Motor neuron (in vitro differentiated cells): ENCODE measurements at places on chromosomes 7 and 10.

GRCh38 chr10:78053211-78053868 is 19.7 kb downstream of the RPS24 start:
- no peak for ATAC-seq

- no peak for ATAC-seq
Measured at GRCh38 chr7:108418946-108419345, 37.3 kb downstream of the NRCAM start.

- no peak for ATAC-seq
Measured at GRCh38 chr10:65816536-65816935, 1109.3 kb upstream of the LRRTM3 start.

- no peak for ATAC-seq
Measured at GRCh38 chr7:55178863-55179773, 160.3 kb downstream of the EGFR start.

DNA sequence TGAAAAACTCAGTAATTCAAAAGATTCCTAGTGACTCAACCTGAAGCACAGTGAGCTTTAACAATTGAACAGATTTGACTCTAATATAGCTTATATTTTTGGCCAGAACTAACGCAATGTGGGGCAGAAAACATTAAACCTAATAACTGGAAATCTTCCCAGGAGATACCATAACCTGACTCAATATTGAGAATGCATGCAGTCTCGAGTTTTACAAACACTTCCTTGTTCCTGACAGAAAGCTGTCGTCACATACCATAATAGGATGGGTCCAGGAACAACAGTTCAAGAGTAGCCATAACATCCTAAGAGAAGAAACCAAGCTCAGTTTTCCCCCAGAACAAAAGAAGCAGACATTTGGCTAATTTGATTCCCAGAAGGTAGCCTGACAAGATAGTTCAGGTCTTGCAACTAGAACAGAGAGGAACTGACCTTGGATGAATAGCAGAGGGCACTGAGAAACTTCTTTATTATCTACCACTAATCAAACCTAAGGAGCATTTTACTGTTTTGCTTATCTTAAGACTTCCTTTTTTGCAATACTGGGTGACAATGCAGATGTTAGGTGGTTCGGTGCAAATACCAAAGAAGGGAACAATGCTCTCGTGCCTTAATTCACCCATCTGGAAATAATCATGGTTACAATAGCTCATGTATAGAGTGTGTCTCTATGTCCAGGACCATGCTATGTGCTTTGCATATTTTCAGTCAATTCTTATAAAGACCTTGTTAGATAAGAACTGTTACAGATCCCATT is 38.6 kb upstream of the ACSL5 start:
- no peak for ATAC-seq

DNA sequence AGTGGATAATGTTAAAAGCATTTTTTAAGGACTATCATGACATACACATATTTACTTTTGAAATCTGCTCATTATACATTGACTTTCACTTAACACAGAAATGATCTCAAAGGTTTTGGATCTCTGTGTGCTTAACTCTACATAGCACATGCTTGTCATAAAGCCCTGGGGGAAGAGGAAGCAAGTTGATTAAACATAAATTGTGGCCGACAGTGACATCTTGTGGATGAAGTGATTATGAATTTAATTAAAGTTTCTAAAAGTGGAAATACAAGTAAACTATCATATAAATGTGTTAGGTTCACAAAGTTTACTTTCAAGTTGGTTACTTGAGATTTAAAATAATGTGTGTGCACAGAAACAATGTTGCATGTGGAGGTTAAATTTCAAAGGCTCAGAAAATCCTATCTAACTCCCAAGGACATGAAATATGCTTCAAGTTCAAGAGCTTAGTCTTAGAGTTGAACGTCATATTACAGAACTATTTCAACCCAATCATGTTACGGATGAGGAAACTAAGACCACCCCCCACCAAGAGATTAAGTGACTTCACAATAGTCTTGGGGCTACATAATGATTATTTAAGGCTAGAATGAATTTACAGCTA is 1247.8 kb downstream of the GATA3 start:
- no peak for ATAC-seq

DNA sequence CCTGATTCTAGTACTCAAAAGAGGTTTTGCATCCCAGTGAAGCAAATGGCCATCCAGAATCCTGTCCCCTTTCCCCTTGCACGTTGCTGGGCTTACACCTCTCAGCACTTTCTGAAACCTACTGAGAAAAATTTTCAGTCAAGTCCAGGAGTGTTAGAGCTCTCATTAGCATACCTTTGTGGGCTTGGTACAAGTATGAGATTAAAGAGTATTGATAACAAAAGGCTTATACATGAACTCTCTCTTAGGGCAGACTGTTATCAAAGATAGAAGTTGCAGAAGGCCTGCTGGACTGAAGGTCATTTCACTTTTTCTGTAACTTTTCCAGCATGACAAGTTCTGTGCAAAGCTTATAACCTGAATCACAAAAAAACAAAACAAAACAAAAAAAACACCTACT is at the start of gene ASAH2:
TSS of gene ASAH2 (minus strand) at position 123 of the 400 bp plus-strand sequence. CDS start 2,906 bp downstream, outside the sequence.
- ATAC-seq = no peak

DNA sequence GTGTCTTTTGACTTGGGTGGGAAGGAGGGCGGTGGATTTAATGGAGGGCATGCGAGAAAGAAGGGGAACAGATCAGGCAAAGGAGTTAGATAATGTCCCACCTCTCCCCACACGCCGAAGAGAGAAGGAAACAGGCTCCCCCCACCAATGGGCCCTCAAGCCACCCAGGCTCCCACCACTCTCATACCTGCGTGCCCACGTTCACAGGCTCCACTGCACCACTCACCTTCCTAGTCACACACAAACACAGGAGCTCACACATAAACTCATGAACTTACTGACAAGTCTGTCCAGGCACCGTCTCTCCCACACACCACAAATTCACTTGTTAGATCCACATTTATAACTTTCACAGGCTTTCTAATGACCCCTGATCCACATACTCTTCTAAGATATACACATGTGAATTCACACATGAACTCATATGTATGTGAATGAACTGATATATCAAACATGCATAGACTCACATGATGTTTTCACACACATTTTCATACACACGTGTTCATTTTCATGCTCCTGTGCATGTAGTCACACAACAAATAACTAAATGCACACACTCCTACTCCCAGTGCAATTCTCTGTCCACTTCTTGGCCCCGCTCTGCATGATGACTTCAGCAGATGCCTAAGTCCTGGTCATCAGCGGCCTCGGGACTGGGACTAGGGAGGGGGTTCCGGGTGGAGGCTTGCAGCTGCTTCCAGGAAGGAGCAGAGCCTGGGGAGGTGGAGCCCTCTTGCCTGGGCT is 1.5 kb downstream of the LZTS2 start:
- ATAC-seq = no peak

GRCh38 chr10:58326967-58327381 is 7.8 kb upstream of the UBE2D1 start:
- ATAC-seq = peak; percentile 99

GRCh38 chr7:80018941-80019808 is 115.5 kb upstream of the GNAI1 start:
- peak; percentile 82 for ATAC-seq

DNA sequence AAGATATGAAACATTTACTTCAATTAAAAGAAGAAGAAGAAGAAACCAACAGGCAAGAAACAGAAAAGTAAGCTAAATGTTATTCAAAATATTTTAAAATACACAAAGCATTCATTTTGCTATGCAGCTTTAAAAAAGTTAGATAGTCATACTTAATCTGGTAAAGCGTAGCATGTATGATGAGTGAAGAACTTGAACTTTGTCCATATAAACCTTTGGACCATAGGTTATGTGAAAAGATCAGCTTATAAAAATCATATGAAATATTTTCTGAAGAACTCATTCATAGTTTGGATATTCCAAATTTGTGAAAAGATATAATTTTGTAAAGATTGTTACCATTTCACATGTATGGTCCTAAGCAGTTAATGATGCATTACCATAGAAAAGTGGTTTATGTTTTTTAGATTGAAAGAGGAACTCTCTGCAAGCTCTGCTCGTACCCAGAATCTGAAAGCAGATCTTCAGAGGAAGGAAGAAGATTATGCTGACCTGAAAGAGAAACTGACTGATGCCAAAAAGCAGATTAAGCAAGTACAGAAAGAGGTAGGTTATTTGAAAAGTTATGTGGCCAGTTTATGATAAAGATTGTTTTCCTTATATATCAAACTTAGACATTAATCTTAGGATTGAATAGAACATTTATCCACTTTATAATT is 37.3 kb downstream of the KIF20B start:
- ATAC-seq = no peak

- ATAC-seq = no peak
Measured at GRCh38 chr7:137790828-137791227, 55.9 kb downstream of the DGKI start.

DNA sequence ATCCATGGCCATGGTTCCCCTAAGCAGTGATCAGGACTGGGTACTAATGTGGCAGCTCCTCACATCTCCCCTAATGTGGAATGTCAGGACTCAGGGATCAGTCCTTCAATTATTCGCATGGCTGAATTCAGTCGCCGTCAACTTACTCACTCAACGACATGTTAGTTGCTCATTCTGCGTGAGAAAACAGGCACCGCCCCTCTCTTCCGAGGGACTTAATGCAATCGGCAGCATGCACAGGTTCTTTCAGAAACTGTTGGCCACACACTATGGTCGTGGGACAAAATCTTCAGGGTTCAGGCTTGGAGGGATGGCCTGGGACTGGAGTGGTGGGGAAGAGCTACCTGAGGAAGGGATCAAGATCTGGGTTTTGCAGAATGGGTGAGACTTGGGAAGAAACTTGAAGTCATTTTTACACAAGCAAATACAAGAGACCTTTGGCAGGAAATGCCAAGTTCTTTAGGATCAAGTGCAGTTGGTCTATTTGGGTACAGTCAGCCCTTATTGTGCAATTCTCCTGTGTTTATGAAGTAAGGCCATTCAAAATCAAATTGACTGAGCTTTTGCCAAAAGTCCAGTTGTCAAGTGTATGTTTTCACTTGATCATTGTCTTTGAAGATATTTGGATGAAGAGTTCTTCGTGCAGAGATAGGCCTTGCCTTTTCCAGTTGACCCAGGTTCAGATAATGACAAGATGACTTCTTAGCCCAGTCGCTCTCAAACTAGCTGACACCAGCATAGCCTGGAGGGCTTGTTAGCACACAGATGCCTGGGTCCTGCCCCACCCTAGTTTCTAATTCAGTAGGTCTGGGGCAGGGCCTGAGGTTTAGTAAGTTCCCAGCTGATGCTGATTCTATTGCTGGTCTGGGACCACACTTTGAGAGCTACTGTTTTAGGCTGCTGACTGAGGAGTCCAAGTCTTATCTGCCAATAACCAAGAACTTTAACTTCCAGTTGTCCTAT is 48.5 kb downstream of the LRRC18 start:
- ATAC-seq = no peak

DNA sequence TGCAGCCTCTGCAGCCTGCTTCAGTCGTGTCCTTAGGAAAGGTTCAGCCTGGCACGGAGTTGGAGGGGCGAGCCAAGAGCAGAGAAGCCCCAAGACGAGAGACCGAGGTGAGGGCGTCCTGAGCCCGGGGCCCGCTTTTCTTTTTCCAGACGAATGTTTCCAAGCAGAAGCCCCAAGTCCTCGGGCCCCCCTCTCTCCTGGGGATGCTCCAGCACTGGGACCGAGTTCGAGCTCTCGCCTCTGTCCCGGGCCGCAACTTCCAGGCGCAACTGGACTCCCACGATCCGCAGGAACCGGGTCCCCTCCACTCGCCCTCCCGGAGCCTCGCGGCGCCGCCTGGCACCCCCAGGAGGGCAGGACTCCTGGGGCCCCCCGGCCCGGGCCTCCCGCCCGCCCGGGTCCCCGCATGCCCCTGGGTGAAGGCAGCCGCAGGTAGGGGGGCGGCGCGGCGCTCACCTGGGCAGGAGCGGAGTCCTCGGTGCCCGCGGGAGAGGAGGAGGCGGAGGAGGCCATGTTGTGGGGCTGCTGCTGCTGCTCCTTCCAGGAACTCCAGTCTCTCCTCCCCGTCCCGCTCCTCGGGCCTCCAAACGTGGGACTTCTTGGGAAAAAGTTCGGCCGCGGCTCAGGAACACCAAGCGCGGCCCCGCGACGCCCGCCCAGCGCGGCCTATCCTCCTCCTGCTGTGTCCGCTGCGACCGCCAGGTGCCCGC is 45.3 kb upstream of the CDK1 start:
- ATAC-seq = peak; percentile 83
